Natural killer cell treated with Interleukin-12 subunit alpha and Interleukin-12 subunit beta and Interleukin-15 and Interleukin-18, amount 100 ng/mL, for 72 hours (primary cell): ENCODE measurements at places on chromosomes 5 and 9.

DNA sequence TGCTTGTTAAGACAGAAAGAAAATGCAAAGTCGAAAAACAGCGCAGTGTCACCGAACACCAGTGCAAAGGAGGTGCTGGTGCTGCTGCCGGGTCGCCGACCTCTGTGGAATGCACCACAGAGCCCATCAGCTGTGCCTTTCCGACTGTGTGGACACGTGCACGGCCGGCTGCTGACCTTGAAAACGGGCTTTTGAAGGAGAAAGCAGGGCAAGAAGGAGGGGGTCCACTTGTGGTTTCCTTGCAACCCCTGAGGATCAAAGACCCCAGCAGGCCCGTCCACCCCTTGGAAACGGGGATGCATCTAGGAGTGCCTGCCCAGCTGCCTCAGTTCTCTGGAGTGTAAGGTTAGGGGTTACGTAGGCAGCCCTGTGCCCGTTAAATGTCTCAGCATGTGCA lies 6.2 kb upstream of the OLFM1 start:
- DNase-seq = peak; percentile 59

GRCh38 chr5:50965654-50966375 lies 299.4 kb downstream of the PARP8 start:
- DNase-seq = no peak

- DNase-seq = no peak
Measured at GRCh38 chr9:132136151-132136780, 25.6 kb upstream of the NTNG2 start.

DNA sequence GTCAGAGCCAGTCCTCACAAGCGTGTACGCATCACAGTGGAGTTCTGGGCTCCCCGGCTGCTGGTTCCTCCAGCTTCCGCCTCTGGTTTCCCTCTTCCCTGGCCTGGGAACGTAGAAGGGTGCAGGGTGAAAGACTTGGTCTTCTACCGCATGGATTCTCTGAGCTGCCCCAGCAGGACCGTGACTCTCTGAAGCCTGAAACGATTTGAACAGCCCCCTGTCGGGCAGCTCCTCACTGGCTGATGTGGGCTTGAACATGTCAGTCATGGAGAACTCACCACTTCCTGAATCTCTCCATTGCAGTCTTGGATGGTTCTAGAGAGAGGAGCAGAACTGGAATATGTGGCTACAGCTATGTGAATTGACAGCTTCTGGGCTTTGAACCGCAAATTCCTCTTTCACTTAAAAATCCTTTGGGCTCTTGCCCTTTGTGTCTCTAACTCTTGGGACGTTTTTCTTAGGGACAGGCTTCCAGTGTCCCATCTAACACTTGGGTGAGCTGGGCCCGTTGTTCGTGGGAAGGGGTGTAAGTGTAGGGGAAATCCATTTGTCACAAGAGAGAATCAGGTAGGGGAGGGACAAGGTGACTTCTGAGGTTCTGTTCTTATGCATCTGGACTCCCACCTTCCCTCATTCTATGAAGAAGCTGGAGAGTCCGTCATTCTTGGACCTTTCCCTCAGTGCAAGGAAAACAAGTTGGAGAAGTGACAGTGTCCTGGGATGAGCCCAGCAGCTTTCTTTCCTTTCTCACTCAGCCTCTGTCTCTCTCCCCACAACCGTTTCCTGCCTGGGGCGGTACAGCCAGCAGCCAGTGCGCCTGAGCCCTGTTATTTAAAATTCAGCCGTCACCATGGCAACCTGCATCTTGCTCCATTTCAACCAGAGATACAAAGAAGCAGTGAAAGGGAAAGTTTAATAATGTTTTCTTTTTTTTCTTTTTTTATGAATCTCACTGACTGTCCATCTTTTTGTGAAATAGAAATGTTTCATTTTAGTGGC lies 84.7 kb downstream of the PTTG1 start:
- peak; percentile 76 for DNase-seq

DNA sequence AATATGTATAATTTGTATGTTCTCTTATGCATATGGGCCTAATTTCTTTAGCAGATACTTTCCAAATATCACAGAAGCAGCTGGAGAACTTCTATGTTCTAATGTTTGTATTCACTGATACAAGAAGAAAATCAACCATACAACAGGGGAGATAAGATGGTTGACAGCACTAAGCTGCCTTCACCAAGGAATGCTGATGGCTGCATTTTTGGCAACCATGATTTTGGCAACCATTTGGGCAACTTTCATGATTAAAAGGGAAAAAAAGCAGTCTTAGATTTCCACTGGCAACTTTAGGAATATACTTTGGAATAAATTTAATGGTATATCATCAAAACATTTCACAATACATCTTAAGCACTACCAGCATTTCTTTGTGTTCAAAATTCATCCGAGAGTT lies 740.3 kb upstream of the CDH6 start:
- no peak for DNase-seq

- DNase-seq = no peak
Measured at GRCh38 chr9:72154468-72155285, 5.4 kb downstream of the GDA start.

DNA sequence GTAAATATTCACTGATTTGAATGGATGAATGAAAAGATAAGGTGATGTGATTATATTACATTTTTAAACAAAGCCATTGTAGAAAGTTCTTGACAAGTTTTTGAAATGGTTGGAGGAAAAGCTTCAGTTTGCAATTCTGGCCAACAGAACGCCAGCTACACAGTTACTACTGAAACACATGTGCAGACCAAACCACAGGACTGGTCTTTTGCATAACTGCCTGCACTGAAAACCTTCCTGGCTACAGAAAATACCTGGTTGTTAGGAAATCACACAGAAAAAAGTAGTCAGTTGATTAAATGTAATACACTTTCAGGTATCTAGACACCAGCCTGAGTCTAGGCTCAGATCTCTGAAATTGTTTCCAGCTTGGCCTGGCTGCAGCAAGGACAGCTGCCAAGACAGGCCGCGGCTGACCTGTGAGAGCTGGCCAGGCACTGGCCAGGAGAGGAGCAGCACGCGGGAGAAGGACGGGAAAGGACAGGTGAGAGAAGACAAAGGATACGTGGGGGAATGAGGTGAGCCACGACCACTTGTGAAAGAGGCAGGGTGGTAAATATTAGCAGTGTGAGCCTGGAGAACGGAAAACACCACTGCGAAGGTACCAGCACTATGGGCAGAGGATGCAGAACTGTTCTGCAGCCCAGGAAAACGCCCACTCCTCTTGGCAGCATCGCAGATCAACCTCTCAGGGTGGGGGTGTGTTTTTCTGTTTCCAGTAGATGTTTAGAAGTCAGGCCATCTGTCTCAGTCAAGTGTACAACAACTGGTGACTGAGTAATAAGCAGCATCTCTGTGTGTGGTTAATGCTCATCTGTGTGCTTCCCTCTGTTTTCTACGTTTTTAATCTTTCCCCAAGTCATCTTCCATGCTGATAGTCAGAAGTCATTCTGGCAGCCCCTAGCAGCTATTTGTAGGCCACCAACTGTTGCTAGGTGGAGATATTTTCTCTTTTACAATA lies 137.4 kb downstream of the SCAMP1 start:
- no peak for DNase-seq

GRCh38 chr5:168889039-168889438 lies 309.9 kb upstream of the PANK3 start:
- no peak for DNase-seq

DNA sequence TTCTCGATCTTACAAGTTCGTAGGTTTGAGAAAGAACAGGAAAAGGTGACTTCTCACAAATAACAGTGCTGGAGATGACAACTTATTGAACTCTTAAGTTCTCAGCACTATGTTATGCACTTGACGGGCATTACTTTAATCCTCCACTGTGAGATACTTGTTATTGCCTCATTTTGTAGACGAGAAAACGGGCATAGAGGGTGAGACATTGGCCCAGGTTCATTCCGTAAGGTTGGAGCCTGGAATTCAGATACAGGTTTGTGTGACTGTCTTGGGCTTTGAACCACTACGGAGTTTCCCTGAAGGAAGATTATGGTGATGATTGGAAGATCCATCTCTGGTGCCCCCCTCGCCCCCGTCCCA lies 657 bp downstream of the MAT2B start:
- no peak for DNase-seq

DNA sequence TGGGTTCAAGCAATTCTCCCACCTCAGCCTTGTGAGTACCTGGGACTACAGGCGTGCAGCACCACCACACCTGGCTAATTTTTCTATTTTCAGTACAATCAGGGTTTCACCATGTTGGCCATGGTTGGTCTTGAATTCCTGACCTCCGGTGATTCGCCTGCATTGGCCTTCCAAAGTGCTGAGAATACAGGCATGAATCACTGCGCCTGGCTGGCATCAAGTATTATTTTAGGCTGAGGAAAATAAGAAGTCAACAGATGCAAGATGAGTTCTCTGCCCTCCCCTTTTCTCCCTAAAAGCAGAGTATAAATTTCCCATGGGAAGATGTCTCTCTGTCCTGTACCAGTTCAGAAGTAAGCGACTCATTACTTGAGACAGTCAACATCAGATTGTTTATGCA lies 71.5 kb downstream of the ELAVL2 start:
- no peak for DNase-seq

DNA sequence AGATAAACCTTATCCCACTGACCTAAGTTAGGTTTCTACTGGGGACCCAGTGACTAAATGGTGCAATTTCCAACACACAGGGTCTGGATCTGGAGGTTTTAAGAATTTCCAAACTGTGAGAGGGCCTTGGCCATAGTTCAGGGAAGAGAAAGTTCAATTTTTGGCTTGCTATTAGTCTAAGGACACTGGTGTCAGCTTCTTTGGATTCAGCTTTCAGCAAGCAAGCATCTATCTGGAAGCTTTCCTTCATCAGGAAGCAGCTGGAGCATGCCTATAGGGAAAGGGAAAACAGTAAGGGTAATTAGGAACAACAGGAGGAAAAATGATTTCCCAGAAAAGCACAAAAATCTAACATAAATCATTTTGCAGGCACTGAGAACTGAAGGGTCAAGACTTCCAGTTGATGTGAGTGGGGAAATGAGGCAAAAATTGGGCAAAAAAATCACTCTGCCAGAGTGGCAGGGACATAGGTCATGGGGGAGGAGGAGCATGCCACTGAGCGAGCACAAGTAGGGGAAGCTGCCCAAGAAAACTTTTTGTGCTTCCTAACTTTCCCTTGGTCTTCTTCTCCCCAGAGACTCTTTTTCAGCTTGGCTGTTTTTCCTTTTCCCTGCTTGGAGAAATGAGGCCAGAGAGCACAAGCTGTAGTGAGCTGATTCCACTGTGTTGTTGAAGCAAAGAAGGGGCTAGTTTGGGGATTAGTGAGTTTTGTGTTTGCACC lies 299.6 kb downstream of the FGF10 start:
- no peak for DNase-seq

DNA sequence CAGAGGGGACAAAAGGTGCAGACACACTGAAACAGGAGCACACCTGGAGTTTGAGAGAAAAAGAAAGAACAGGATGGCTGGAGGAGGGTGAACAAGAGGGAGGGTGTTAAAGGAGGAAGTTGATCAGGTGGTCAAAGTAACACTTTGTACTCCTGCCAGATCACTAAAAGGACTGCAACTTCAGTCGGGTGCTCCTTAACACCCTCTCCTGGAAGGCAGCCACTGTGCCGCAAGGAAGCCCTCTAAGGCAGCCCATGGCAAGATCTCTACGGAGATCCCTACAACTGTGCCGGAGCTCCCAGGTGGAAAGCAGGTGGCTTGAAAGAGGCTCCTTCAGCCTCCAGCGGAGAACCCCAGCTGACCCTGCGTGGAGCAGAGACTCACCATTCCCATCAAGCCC lies 124.4 kb upstream of the MSX2 start:
- DNase-seq = no peak

DNA sequence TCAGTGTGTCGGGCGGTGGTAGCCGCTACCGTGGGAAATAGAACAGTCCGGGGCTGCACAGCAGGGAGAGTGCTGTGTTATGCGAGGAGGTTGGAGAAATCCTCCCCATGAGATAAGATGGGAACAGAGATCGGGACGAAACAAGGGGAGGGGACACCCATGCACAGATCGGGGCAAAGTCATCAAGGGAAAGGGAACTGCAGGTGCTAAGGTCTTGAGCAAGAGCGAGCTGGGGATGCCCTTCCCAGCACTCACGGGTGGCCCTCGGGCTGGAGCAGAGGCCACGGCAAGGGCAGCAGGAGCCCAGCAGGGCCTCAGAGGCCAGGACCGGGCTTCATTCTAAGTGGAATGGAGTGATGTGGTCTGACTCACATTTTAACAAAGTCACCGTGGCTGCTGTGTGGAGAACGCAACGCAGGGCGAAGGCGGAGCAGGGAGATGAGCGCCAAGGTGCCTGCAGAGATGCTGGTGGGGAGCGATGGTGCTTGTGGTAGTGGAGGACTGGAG lies 7.7 kb downstream of the IL13 start:
- no peak for DNase-seq

DNA sequence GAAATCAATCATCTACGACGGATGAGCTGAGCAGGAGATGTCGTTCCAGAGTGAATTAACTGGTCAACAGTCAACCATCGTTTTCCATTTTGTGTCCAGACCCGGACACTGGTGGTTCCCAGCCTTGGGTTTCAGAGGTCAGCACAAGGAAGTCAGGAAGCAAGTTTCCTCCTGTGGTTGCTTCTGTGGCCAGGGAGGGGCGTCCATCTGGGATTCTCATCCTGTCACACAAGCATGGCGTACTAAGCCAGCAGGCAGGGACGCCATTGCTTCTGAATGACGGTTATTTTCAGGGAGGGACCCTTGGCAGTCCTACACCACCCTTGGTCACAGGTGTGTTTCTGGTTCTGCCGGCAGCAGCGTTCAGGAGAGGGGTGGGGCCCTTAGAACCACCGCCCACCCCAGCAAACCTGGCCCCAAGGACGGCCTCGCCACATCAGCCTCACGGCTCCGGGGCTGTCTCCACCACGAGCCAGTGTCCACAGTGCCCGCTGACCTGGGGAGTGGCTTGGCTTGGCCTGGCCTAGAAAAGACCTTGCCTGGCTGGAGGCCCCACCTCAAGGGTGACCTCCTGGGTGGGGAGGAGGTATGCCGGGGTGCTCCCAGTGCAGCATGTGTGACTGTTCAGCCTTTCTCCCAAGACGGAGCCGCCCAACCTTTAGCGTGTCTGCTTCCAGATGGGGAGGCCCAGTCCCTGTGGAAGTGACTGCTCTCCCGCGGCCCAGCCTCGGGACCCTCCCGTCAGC lies 25.2 kb downstream of the NDUFS6 start:
- no peak for DNase-seq
